Endothelial cell of umbilical vein (primary cell): ENCODE measurements at places on chromosomes 1 and 21. TPM values are rescaled to one million over a fixed set of nuclear protein-coding genes. Genes with fewer than 3 reads are reported as not detected.

The PAX7 gene
- total RNA-seq: not detected in 2 replicates

The OR6K6 gene
- total RNA-seq: not detected in 2 replicates

The IFFO2 gene
- 31.1 and 35.1 TPM in 2 replicates for total RNA-seq

The GPR37L1 gene
- total RNA-seq: not detected in 2 replicates

The CRYZ gene
- 32.7 and 33.5 TPM in 2 replicates for total RNA-seq

The C1orf94 gene
- not detected in 2 replicates for total RNA-seq

The SLAMF9 gene
- total RNA-seq: not detected in 2 replicates

The CSF3R gene
- not detected in 2 replicates for total RNA-seq

The GBP7 gene
- not detected in 2 replicates for total RNA-seq

The C1orf116 gene
- 0.07 TPM in 1 of 2 replicates, not detected in the other for total RNA-seq

The PRPF38B gene
- 40.5 and 46.6 TPM in 2 replicates for total RNA-seq

The URB2 gene
- 12.4 and 12.7 TPM in 2 replicates for total RNA-seq

The PRAMEF25 gene
- not detected in 2 replicates for total RNA-seq

The GBP3 gene
- total RNA-seq: 7.3 and 12.7 TPM in 2 replicates

The REN gene
- not detected in 2 replicates for total RNA-seq

The FAM177B gene
- total RNA-seq: not detected in 2 replicates

The CHIA gene
- not detected in 2 replicates for total RNA-seq

The PHC2 gene
- 79.0 and 82.3 TPM in 2 replicates for total RNA-seq

The ANXA9 gene
- not detected in 2 replicates for total RNA-seq

The CD34 gene
- 115 and 174 TPM in 2 replicates for total RNA-seq

The TSSK3 gene
- total RNA-seq: 0.42 and 1.1 TPM in 2 replicates

The METTL25B gene
- total RNA-seq: 12.8 and 15.5 TPM in 2 replicates

The CCDC17 gene
- 3.5 and 3.6 TPM in 2 replicates for total RNA-seq

The AMPD1 gene
- total RNA-seq: not detected in 2 replicates

The TCHH gene
- not detected in 2 replicates for total RNA-seq

The SGIP1 gene
- total RNA-seq: 51.0 and 68.9 TPM in 2 replicates

The RAP1GAP gene
- 0.20 TPM in 1 of 2 replicates, not detected in the other for total RNA-seq

The UCHL5 gene
- total RNA-seq: 45.6 and 50.8 TPM in 2 replicates

The OR2C3 gene
- not detected in 2 replicates for total RNA-seq

The FCGR1A gene
- not detected in 2 replicates for total RNA-seq

The NIBAN1 gene
- 1.5 and 2.8 TPM in 2 replicates for total RNA-seq

The CFAP141 gene
- total RNA-seq: not detected in 2 replicates

The GABRD gene
- total RNA-seq: not detected in 2 replicates

The TTC39A gene
- total RNA-seq: 1.2 and 1.7 TPM in 2 replicates

The CTXND2 gene
- total RNA-seq: not detected in 2 replicates

The HUNK gene
- total RNA-seq: not detected in 2 replicates

The FAM72B gene
- total RNA-seq: 4.3 and 6.5 TPM in 2 replicates

The SPOCD1 gene
- 0.27 and 24.9 TPM in 2 replicates for total RNA-seq

The EXTL1 gene
- total RNA-seq: not detected in 2 replicates

The CFHR3 gene
- total RNA-seq: not detected in 2 replicates

The SERTAD4 gene
- total RNA-seq: 11.3 and 11.9 TPM in 2 replicates

The GSTM5 gene
- total RNA-seq: 0.51 and 1.6 TPM in 2 replicates

The HLX gene
- total RNA-seq: 33.5 and 39.1 TPM in 2 replicates

The ANGPTL3 gene
- not detected in 2 replicates for total RNA-seq

The LGR6 gene
- not detected in 2 replicates for total RNA-seq

The LYPLA2 gene
- 110 TPM in 2 replicates for total RNA-seq

The AKIRIN1 gene
- 43.4 and 49.3 TPM in 2 replicates for total RNA-seq

The MAP1LC3C gene
- total RNA-seq: not detected in 2 replicates

The HES3 gene
- not detected in 2 replicates for total RNA-seq

The C1QC gene
- not detected in 2 replicates for total RNA-seq

The PLA2G2C gene
- not detected in 2 replicates for total RNA-seq

The CD84 gene
- not detected in 2 replicates for total RNA-seq

The ADAM30 gene
- total RNA-seq: not detected in 2 replicates

The C1orf216 gene
- total RNA-seq: 15.3 and 18.5 TPM in 2 replicates
